IMR-90 (cell line): ENCODE measurements at places on chromosomes 1 and 21. TPM values are rescaled to one million over a fixed set of nuclear protein-coding genes. Genes with fewer than 3 reads are reported as not detected.
A peak's percentile ranks its signal among the peaks of the same experiment; 100 is the strongest.

DNA sequence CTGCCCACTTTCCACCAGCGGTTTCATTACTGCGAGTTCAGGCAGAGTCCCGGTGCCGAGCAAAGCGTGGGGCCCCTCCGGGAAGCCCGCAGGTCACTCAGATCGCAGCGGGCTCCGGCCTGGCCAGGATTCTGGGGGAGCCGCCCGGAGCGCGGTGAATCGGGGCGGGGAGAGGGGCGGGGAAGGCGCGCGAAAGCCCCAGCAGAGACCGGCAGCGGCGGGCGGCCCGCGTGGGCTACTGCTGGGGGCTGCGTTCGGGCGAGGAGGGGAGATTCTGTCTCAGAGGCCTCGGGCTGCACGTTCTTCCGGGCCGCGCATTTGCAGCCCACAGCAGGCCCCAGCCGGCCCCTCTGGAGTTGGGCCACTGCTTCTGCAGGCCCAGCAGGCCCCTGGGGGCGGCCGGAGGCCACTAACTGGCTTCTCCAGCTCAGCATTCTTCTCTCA is 64.7 kb downstream of the SCCPDH start:
- H3K27me3 ChIP-seq, result no peaks in the 10 kb centered on the region
- no peak overlapping the region for H3K4me3 ChIP-seq

- H3K4me3 ChIP-seq, result no peak overlapping the region
- no peaks in the 10 kb centered on the region for H3K36me3 ChIP-seq
- H3K27me3 ChIP-seq, result peaks cover 87% of the 10 kb centered on the region
- no peaks in the 10 kb centered on the region for H3K4me1 ChIP-seq
- no peak for DNase-seq
Observed at GRCh38 chr1:201399352-201400126, 415 bp upstream of the LAD1 start.

GRCh38 chr1:232477728-232478127 is 152.2 kb downstream of the SIPA1L2 start:
- peaks cover 14% of the 10 kb centered on the region for H3K4me1 ChIP-seq
- peaks cover 10% of the 10 kb centered on the region for H3K36me3 ChIP-seq
- DNase-seq, result peak; percentile 98

GRCh38 chr1:178137238-178137637 is 43.3 kb downstream of the RASAL2 start:
- no peak overlapping the region for H3K4me3 ChIP-seq
- no peaks in the 10 kb centered on the region for H3K36me3 ChIP-seq
- no peaks in the 10 kb centered on the region for H3K27me3 ChIP-seq
- DNase-seq, result no peak

GRCh38 chr1:229619614-229620013 is 6.3 kb downstream of the TAF5L start:
- 0 out of 2 replicates have a peak, but pooled peaks cover 2% of the 10 kb centered on the region for H3K36me3 ChIP-seq
- H3K4me1 ChIP-seq, result peaks cover under 1% of the 10 kb centered on the region
- H3K27ac ChIP-seq, result no peak overlapping the region
- H3K27me3 ChIP-seq, result no peaks in the 10 kb centered on the region

- H3K4me3 ChIP-seq, result no peak overlapping the region
- H3K27ac ChIP-seq, result no peak overlapping the region
- H3K4me1 ChIP-seq, result peaks cover 22% of the 10 kb centered on the region
- no peaks in the 10 kb centered on the region for H3K27me3 ChIP-seq
- H3K36me3 ChIP-seq, result peaks cover 24% of the 10 kb centered on the region
Observed at GRCh38 chr1:66374561-66375111, 159.3 kb upstream of the SGIP1 start.

DNA sequence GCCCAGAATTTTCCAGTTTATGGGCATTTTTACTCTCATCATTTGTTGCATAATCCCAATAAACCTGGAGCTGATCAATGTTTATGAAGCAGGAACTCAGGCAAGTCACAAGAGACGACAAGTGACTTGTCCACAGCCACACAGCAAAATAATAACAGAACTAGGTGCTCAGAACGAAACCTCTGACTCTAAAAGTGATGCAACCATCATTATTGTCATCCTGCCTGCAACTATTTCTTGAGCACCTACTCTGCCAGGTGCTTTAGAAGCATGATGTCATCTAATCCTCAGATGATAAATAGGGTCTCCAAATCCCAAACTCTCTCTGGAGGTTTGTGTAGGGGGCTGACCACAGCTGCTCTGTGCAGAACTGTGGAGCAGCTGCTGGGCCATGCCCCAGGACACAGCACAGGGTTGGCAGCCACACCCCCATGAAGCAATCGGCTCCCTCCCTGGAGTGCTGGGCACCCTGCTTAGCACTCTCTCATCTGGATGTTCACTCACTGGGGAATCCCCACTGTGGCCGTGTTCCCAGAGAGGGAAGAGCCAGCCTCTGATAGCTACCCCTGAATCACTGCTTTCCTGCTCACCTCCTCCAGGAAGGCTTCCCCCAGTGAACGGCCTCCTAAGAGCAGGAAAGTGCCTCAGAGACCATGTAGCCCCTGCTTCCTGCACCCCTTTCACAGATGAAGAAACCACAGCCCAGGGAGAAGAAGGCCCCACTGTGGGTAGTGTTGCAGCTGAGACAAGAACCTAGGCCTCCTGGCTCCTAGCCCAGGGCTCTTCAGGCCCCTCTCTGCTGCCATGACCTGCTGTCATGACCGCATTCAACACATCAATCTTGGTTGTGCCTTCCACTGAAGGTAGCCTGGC is 2.1 kb downstream of the TTC22 start:
- DNase-seq, result peak; percentile 36
- H3K27me3 ChIP-seq, result peaks cover 48% of the 10 kb centered on the region
- H3K4me1 ChIP-seq, result no peaks in the 10 kb centered on the region; the same call in 1 of the 2 replicates
- no peaks in the 10 kb centered on the region for H3K36me3 ChIP-seq

DNA sequence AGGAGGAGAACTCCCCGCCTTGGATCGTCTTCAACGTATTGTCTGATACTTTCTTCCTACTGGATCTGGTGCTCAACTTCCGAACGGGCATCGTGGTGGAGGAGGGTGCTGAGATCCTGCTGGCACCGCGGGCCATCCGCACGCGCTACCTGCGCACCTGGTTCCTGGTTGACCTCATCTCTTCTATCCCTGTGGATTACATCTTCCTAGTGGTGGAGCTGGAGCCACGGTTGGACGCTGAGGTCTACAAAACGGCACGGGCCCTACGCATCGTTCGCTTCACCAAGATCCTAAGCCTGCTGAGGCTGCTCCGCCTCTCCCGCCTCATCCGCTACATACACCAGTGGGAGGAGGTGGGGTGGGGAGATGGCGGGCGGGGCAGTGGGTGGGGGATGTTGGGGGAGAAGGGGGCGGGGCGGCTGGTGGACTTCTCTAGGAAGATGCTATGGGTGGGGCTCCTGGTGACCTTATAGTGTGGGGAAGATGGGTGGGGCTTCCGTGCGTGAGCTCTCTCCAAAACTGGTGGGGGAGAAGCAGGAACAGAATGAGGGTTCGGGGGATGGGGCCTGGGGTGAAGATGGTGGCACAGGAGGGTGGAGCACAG is 5.3 kb downstream of the HCN3 start:
- H3K27ac ChIP-seq, result peak overlapping the region; percentile 49; the same call in 1 of the 2 replicates
- no peak for DNase-seq
- no peaks in the 10 kb centered on the region for H3K36me3 ChIP-seq

DNA sequence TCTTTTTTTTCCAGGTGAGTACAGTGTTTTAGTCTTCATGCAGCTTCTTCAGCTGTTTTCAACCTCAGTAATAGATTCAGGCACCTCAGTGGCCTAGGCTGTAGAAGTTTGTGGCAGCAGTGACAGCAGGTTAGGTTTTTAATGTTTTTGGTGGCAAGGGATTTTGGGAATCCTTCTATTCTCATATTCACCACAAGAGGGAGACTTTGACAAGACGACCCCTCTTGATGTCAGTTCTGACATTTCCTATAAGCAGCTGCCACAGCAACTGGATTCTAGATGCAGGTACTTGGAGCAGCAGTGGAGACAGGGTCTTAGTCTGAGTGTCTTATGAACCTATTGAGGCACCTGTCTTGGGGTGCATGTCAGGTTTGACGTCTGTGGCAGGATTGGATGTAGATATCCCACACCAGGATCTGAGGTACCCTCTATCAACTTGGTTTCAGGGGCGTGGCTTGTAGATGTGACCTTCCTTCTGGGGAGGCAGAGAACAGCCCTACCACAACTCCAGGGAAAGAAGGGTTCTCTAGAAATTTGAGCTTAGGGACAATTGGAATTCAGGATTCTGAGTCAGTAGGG is 1104.2 kb upstream of the TMPRSS15 start:
- H3K27me3 ChIP-seq, result no peaks in the 10 kb centered on the region
- no peak for DNase-seq

- no peaks in the 10 kb centered on the region for H3K36me3 ChIP-seq
- H3K27me3 ChIP-seq, result no peaks in the 10 kb centered on the region
- H3K27ac ChIP-seq, result peak overlapping the region; percentile 88
- no peak overlapping the region for H3K4me3 ChIP-seq
- peak; percentile 91 for DNase-seq
Observed at GRCh38 chr1:178645808-178646200, 79.2 kb upstream of the RALGPS2 start.

GRCh38 chr1:96660503-96660902 is 61.1 kb upstream of the PTBP2 start:
- no peaks in the 10 kb centered on the region for H3K27me3 ChIP-seq
- H3K36me3 ChIP-seq, result no peaks in the 10 kb centered on the region
- peak; percentile 82 for DNase-seq
- H3K4me1 ChIP-seq, result no peaks in the 10 kb centered on the region

GRCh38 chr1:110880708-110881374 is 7.9 kb downstream of the CD53 start:
- no peaks in the 10 kb centered on the region for H3K36me3 ChIP-seq
- no peak for DNase-seq
- H3K27me3 ChIP-seq, result no peaks in the 10 kb centered on the region
- H3K4me3 ChIP-seq, result no peak overlapping the region

Gene BSND
- total RNA-seq, result not detected in 2 replicates

Gene OLFML2B
- 0.36 and 0.56 TPM in 2 replicates for total RNA-seq

Gene OR14A2
- not detected in 2 replicates for total RNA-seq

Gene TFF3
- total RNA-seq, result not detected in 2 replicates

Gene C4BPB
- total RNA-seq, result not detected in 2 replicates

Gene TNFSF18
- total RNA-seq, result 0.18 and 0.28 TPM in 2 replicates

Gene ZNF670
- total RNA-seq, result 4.5 and 5.6 TPM in 2 replicates

Gene SH2D1B
- 0.18 TPM in 1 of 2 replicates, not detected in the other for total RNA-seq

Gene GSTM5
- total RNA-seq, result 0.28 and 0.36 TPM in 2 replicates

Gene EPHX1
- 16.9 and 20.3 TPM in 2 replicates for total RNA-seq

Gene NPHS2
- total RNA-seq, result not detected in 2 replicates
